ENCODE measurements at places on chromosomes 4 and X.

- DNase-seq: no peak
Measured at GRCh38 chrX:2262668-2263055, 238.1 kb downstream of the DHRSX start.

DNA sequence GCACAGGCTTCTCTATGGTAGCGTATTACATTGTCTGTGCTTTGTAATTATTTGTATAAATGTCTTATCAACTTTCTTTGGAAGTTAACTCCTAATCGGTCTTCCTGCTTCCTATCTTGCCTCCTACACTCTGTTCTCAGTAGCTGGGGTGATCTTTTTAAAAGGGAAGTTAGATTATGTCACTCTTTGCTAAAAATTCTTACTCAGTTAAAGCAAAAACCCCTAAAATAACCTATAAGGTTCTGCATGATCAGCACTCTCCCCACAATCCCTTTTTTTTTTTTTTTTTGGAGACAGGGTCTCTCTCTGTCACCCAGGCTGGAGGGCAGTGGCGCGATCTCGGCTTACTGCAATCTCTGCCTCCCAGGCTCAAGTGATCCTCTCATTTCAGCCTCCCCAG is 2.6 kb upstream of the PRPS1 start:
- DNase-seq: no peak

DNA sequence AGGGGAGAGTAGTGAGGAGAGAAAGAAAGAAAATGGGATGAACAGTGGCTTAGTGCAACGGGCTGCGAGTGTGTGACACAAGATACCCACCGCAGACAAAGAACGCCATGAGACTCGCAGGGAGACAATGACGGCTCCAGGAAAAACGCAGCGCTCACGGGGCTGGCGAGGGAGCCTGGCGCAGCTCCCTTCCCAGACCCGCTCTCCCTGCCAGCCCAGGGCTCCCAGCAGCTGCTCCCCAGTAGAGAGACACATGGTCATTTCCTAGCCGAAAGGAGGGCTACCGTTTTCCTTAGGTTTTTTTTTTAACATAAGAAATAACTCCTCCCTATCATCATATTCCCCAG is 149.5 kb downstream of the MAML3 start:
- peak; percentile 85 for DNase-seq

DNA sequence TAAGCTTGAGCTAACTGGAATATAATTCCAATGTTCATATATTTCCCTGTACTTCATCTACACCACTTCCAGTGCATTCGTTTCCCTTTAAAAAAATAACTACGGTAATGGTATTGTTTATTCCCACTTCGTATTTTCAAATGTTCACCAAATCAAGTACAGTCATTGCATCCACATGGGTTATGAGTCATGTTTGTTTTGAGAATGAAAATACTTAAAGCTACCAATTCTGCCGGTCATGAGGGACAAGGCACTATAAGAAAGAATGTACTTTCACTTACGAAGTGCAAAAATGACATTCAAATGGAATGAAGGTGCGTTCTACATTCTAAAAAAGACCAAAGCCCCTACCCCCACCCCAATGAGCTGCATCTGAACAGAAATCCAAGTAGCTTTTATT is 174.4 kb upstream of the FGF13 start:
- no peak for DNase-seq

DNA sequence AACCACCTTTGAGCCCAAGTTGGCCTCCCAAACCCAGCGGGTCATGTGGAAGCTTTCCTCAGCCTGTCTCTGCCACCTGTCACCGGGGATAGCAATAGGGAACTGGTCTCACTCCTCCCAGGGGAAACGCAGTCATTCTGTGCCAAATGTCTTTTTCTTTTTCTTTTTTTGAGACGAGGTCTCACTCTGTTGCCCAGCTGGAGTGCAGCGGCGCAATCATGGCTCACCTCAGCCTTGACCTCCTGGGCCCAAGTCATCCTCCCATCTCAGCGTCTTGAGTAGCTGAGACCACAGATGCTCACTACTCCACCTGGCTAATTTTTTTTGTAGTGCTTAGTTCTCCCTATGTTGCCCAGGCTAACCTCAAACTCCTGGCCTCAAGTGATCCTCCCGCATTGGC is 40.3 kb downstream of the MED28 start:
- no peak for DNase-seq

GRCh38 chr4:148226341-148226740 is 215.9 kb downstream of the NR3C2 start:
- no peak for DNase-seq

- no peak for DNase-seq
Measured at GRCh38 chr4:169098969-169099690, 89.1 kb upstream of the CBR4 start.

Data from GM03348 (cell line).